Upper lobe of left lung (tissue), 6 donors: ENCODE measurements at places on chromosomes 13 and 19.
A peak's percentile ranks its signal among the peaks of the same experiment; 100 is the strongest.

DNA sequence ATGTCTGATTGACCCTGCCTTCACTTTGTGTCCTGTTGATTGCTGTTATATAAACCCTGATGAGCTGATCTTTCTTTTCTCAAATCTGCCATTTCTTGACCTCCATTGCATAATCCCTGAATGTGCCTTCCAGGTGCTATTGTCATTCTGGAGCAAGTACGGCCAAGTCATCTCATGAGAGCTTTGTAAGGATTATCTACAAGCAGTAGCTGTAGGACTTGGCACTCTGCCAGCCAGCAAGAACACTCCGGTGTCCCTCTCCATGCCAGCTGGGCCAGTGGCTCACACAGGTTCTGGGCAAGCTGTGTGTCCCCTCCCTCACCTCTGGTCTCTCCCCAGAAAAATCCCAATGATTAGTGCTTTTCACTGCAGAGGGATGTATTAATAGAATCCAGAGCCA, 348.1 kb downstream of the FOXO1 start:
- no peak for DNase-seq

DNA sequence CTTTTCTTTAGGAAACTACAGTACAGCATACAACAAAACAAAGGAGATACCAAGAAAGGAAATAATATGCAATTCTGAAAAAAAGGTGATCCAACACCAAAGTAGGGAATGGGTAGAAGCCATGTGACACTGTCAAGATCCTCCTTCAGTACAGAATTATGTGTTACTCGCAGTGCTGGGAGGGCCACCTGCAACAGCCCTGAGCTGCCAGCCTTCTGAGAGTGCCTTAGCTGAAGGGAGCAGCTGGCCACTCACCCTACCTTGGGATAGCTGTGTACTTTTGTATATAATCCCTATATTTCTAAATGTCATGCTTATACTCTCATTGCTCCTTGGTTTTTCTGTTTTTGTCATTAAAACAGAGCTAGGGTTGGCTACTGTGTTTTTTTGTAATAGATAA, 1518.2 kb upstream of the PCDH20 start:
- no peak for DNase-seq

- DNase-seq, result no peak
Measured at GRCh38 chr13:105202354-105202753, 1333.1 kb downstream of the EFNB2 start.

DNA sequence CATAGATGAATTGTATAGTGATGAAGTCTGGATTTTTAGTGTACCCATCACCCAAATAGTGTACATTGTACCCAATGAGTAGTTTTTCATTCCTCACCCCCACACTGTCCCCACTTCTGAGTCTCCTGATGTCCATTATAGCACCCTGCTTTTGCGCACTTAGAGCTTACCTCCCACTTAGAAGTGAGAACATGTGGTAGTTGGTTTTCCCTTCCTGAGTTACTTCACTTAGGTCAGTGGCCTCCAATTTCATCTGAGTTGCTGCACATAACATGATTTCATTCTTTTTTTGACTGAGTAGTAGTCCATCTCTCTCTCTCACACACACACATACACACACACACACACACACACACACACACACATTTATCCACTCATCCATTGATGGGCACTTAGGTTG, 43.2 kb upstream of the ALOX5AP start:
- DNase-seq, result no peak

GRCh38 chr19:18708452-18709231, 25.2 kb downstream of the CRTC1 start:
- DNase-seq, result no peak

DNA sequence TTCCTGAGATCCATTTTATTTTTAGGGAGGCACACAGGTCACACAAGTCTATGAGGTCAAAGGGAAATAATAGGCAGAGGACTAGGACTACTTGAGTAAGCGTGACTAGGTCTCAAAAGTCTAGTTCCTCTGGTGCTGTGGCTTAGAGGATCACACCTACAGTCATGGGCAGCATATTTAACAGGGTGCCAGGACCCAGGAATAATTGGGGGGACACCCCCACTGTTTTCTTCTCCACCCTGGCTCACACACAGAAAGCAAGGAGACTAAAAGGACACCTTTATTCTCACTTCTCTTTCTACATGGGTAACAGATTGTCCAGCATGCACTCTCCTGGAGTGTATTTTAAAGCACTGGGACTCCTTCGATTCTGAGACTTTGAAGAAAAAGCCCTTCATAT, 26.2 kb downstream of the OXGR1 start:
- DNase-seq, result no peak

- DNase-seq, result no peak
Measured at GRCh38 chr13:44818016-44818415, 171.3 kb downstream of the NUFIP1 start.

GRCh38 chr19:1213391-1214286, 8.1 kb downstream of the STK11 start:
- peak; percentile 91 for DNase-seq

DNA sequence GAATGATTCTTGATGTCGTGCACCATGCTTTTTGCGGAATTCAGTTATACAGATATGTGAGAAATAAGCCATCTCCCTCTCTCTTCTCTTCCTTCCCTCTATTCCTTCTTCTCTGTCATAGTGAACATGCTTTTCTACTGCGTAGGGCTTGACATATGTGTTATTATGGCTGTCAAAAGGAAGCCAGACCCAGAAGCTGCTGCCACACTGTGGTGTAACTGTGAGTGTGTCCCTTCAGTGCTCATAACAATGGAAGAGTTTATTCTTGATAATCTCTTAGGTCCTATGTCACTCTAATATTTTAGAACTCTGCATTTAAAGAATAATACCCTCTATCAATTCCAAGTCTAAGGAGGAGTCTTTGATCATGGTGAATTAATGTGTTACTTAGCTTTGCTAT, 208.9 kb upstream of the TMTC4 start:
- no peak for DNase-seq
